ENCODE measurements at places on chromosomes 7 and 10. TPM values are rescaled to one million over a fixed set of nuclear protein-coding genes. Genes with fewer than 3 reads are reported as not detected.
A peak's percentile ranks its signal among the peaks of the same experiment; 100 is the strongest.

Gene C10orf53
- total RNA-seq = not detected

Gene NRF1
- total RNA-seq = 26.3 TPM

Gene NUDT13
- total RNA-seq = 3.5 TPM

Gene NPY
- not detected for total RNA-seq

Gene ST8SIA6
- total RNA-seq = 1.7 TPM

Gene PALS2
- total RNA-seq = 23.8 TPM

Gene RARRES2
- 24.9 TPM for total RNA-seq

Gene MKI67
- 44.0 TPM for total RNA-seq

- no peak for DNase-seq
- no peak overlapping the region for H3K27ac ChIP-seq
- H3K27me3 ChIP-seq = peaks cover 53% of the 10 kb centered on the region
- no peak overlapping the region for H3K4me3 ChIP-seq
Observed at GRCh38 chr7:70631718-70632117, 500.2 kb upstream of the GALNT17 start.

- H3K4me3 ChIP-seq = no peak overlapping the region
- H3K36me3 ChIP-seq = no peaks in the 10 kb centered on the region
- no peak for DNase-seq
- no peak overlapping the region for H3K27ac ChIP-seq
- H3K4me1 ChIP-seq = peaks cover 1% of the 10 kb centered on the region
Observed at GRCh38 chr10:116287906-116288501, 15.0 kb upstream of the GFRA1 start.

- H3K4me3 ChIP-seq = no peak overlapping the region
- no peaks in the 10 kb centered on the region for H3K36me3 ChIP-seq
- H3K4me1 ChIP-seq = no peaks in the 10 kb centered on the region
- no peaks in the 10 kb centered on the region for H3K27me3 ChIP-seq
- H3K27ac ChIP-seq = no peak overlapping the region
Observed at GRCh38 chr10:115328331-115328730, 235.2 kb downstream of the ATRNL1 start.

GRCh38 chr10:78869508-78870454 lies 199.0 kb upstream of the ZMIZ1 start:
- H3K36me3 ChIP-seq = no peaks in the 10 kb centered on the region
- no peaks in the 10 kb centered on the region for H3K4me1 ChIP-seq
- no peak overlapping the region for H3K27ac ChIP-seq
- H3K27me3 ChIP-seq = no peaks in the 10 kb centered on the region
- no peak overlapping the region for H3K4me3 ChIP-seq
- no peak for DNase-seq

GRCh38 chr10:118798231-118798662 lies 43.5 kb upstream of the CACUL1 start:
- H3K27ac ChIP-seq = no peak overlapping the region
- DNase-seq = no peak
- no peak overlapping the region for H3K4me3 ChIP-seq
- H3K4me1 ChIP-seq = peaks cover 2% of the 10 kb centered on the region

GRCh38 chr10:29537799-29538198 lies 97.0 kb downstream of the SVIL start:
- DNase-seq = no peak
- no peak overlapping the region for H3K4me3 ChIP-seq
- H3K27ac ChIP-seq = no peak overlapping the region
- H3K4me1 ChIP-seq = peaks cover 53% of the 10 kb centered on the region

DNA sequence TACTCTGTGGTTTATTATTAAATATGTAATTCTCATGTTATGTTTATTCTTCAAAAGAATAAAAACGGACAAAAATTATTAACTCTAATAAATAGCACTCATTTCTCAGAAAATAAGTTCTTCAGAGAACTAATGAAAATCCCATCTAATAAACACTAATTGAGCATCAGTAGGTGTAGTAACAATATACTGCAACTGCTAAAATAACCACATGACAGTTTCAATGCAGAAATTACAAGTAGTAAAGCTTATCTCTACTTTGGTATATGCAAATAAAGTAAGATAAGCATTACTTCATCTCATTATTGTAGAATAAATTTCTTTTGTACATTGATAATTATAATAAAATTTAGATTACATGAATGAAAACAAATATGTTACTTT lies 56.4 kb upstream of the DKK1 start:
- no peak overlapping the region for H3K27ac ChIP-seq
- no peak for DNase-seq
- H3K36me3 ChIP-seq = no peaks in the 10 kb centered on the region
- H3K4me3 ChIP-seq = no peak overlapping the region
- H3K4me1 ChIP-seq = peaks cover 10% of the 10 kb centered on the region
- H3K27me3 ChIP-seq = no peaks in the 10 kb centered on the region

- H3K36me3 ChIP-seq = peaks cover 2% of the 10 kb centered on the region
- no peak for DNase-seq
- H3K4me3 ChIP-seq = no peak overlapping the region
- peak overlapping the region; percentile 90 for H3K27ac ChIP-seq
- H3K27me3 ChIP-seq = no peaks in the 10 kb centered on the region
- peaks cover 51% of the 10 kb centered on the region for H3K4me1 ChIP-seq
Observed at GRCh38 chr10:29026802-29027580, 261.9 kb upstream of the LYZL1 start.

- no peak overlapping the region for H3K4me3 ChIP-seq
- no peak for DNase-seq
- H3K27ac ChIP-seq = no peak overlapping the region
- no peaks in the 10 kb centered on the region for H3K36me3 ChIP-seq
- no peaks in the 10 kb centered on the region for H3K4me1 ChIP-seq
- H3K27me3 ChIP-seq = peaks cover 40% of the 10 kb centered on the region
Observed at GRCh38 chr10:1162481-1163203, 106.5 kb downstream of the WDR37 start.

- H3K27me3 ChIP-seq = no peaks in the 10 kb centered on the region
- H3K4me1 ChIP-seq = peaks cover 13% of the 10 kb centered on the region
- no peaks in the 10 kb centered on the region for H3K36me3 ChIP-seq
- H3K4me3 ChIP-seq = no peak overlapping the region
Observed at GRCh38 chr7:30926313-30926712, 14.7 kb downstream of the AQP1 start.

DNA sequence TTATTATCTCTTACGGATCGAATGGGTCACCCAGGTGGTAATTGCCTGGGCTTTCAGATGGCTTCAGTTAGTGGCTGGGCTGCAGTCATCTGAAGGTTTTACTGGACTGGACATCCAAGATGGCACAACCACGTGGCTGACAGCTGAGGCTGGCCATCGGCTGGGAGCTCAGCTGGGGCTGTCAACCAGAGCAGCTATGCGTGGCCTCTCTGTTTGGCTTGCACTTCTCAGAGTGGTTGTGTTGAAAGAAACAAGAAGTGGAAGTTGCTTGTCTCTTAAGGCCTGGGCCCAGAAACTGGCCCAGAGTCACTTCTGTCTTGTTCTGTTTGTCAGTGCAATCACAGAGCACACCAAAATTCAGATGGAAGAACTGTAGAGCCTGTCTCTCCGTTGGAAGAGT lies 5.7 kb upstream of the GDI2 start:
- no peaks in the 10 kb centered on the region for H3K36me3 ChIP-seq
- H3K4me1 ChIP-seq = peaks cover 13% of the 10 kb centered on the region
- no peak overlapping the region for H3K4me3 ChIP-seq
- no peak for DNase-seq
- no peaks in the 10 kb centered on the region for H3K27me3 ChIP-seq

- no peak for DNase-seq
- peaks cover 11% of the 10 kb centered on the region for H3K36me3 ChIP-seq
- no peak overlapping the region for H3K27ac ChIP-seq
- H3K27me3 ChIP-seq = no peaks in the 10 kb centered on the region
Observed at GRCh38 chr10:73827346-73828089, 16.1 kb upstream of the NDST2 start.

DNA sequence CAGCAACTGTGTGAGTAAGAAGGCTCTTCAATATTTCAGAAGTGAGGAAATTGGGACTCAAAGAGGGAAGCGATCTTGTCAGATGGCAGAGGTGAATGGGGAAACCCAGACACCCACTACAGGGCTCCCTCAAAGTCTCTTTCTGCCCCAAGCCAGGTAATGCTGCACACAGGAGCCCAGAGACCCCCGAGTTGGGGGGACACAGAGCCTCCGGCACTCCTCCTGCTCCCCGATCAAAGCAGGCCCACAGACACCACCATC lies 139.4 kb downstream of the TNS3 start:
- peak overlapping the region; percentile 77 for H3K27ac ChIP-seq
- no peaks in the 10 kb centered on the region for H3K27me3 ChIP-seq
- H3K4me1 ChIP-seq = peaks cover 46% of the 10 kb centered on the region
- no peak for DNase-seq

- H3K4me1 ChIP-seq = peaks cover 31% of the 10 kb centered on the region
- no peak for DNase-seq
- no peaks in the 10 kb centered on the region for H3K36me3 ChIP-seq
- H3K27ac ChIP-seq = no peak overlapping the region
Observed at GRCh38 chr10:121449482-121449924, 148.7 kb downstream of the FGFR2 start.

DNA sequence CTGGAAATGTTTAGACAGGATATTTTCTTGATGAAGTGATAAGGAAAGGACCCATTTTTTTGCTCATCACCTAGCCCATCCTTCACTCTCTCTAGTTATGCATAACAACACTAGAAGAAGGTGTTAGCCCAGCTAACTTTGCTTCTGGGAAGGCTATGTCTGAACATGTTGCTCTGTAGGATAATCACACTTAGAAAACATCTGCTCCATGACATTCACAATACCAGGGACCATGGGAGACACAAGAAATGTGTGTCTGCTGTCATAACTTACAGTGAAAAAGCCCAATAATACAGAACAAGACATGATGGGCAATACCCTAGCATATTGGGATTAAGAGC lies 13.9 kb upstream of the ZNF282 start:
- H3K4me3 ChIP-seq = no peak overlapping the region
- DNase-seq = no peak
- peaks cover 20% of the 10 kb centered on the region for H3K4me1 ChIP-seq

GRCh38 chr7:41065663-41066062 lies 637.2 kb downstream of the INHBA start:
- no peaks in the 10 kb centered on the region for H3K4me1 ChIP-seq
- H3K27ac ChIP-seq = no peak overlapping the region
- H3K27me3 ChIP-seq = no peaks in the 10 kb centered on the region
- no peaks in the 10 kb centered on the region for H3K36me3 ChIP-seq
- DNase-seq = no peak

DNA sequence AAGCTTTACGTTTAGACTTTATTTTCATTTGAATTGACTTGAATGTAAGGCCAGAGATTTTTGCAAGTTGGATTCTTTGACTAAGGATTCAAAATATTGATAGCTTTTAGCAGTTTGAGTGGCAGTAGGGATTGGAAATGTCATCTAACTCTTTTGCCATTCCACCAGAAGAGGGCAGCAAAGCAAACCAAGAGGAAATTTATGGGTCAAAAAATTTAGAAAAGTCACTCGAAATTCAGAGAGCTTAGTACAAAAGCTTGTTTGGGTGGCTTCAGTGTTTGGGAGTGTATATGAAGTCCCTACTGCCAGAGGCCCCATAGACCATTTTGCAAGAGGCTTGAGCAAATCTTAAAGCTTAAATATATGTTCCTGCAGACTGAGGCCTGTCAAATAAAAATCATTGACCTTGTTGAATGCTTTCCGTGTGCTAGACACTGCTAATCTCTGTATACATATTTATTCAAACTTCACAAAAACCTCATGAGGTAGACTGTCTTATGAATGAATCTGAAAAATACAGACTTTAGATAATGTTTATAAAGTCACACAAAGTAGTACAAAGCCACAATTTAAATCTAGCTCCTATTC lies 44.6 kb upstream of the RSBN1L start:
- H3K36me3 ChIP-seq = peaks cover 2% of the 10 kb centered on the region
- H3K27me3 ChIP-seq = no peaks in the 10 kb centered on the region
- DNase-seq = no peak
- no peak overlapping the region for H3K4me3 ChIP-seq
- H3K27ac ChIP-seq = peak overlapping the region; percentile 56

DNA sequence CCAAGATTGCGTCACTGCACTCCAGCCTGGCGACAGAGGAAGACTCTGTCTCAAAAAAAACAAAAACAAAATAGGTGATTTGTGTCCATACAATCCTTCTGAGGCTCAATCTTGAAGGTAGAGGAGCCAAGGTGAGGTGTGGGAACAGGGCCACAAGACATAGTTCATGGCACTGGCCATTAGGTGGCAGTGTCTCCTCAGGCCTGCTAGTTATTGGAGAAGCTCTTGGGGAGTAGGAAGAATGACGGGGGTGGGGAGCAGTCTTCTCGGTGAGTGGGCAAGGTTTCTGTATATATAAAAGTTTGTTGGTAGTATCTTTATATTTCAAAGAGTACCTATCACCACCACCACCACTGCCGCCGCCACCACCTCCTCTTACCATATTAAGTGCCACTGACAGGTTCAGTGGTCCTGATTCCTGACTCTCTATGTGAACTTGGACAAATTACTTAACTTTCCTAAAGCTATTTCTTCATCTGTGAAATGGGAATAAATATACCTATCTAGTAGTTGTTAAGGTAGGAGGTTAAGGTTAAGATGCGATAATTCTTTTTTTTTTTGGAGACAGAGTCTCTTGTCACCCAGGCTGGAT lies 24.0 kb downstream of the CCSER2 start:
- H3K36me3 ChIP-seq = peaks cover 4% of the 10 kb centered on the region
- no peak for DNase-seq
- H3K27ac ChIP-seq = no peak overlapping the region

DNA sequence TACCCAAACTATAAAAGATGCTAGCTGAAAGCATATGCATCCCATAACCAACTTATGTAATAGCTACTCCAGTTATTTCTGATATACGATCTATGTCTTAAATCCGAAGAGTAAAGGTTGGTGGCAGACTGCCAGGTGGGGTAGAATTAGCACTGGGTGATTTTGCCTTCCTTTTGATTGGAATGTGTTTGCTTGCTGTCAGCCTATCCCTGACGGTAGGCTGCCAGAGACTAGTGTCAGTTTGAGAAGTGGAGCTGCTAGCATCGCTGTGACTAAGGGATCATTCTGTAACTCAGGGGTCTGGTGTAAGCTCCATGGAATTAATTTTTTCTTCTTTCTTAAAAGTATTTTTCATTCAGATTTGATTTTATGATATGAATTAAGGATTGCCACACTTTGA lies 9.5 kb upstream of the SEM1 start:
- no peak for DNase-seq
- peaks cover 24% of the 10 kb centered on the region for H3K4me1 ChIP-seq
- H3K27ac ChIP-seq = no peak overlapping the region
- no peak overlapping the region for H3K4me3 ChIP-seq
- H3K27me3 ChIP-seq = peaks cover 4% of the 10 kb centered on the region
